ENCODE measurements at places on chromosomes 16 and 17.

GRCh38 chr17:48429156-48429555 lies 858 bp downstream of the SKAP1 start:
- DNase-seq: no peak

DNA sequence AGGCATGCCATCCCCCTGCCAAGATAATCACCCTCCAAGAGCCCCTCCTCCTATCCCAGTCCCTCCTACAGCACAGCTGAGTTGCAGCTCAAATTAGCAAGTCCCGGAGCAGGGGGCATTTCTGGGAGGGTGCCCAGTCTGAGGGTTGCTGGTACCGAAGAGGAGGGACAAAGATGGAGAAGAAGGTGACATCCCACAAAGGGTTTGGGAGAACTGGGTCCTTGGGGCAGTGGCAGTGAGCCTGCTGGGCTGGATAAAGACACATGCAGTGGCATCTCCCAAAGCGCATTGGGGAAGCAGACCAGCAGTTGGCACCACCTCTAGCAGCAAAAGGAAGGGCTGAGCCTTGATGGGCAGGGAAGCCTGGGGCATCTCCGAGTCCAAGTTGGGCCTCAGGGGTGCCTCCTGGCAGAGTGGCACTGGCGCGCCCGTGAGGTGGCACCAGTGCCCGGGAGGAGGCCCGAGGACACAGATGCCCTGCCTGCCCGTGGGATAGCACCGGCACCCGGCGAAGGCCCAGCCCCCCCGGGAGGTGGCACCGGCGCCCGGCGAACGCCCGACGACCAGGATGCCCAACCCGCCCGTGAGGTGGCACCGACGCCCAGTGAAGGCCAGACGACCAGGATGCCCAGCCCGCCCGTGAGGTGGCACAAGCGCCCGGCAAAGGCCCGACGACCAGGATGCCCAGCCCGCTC lies 622 bp downstream of the TOM1L2 start:
- no peak for DNase-seq

DNA sequence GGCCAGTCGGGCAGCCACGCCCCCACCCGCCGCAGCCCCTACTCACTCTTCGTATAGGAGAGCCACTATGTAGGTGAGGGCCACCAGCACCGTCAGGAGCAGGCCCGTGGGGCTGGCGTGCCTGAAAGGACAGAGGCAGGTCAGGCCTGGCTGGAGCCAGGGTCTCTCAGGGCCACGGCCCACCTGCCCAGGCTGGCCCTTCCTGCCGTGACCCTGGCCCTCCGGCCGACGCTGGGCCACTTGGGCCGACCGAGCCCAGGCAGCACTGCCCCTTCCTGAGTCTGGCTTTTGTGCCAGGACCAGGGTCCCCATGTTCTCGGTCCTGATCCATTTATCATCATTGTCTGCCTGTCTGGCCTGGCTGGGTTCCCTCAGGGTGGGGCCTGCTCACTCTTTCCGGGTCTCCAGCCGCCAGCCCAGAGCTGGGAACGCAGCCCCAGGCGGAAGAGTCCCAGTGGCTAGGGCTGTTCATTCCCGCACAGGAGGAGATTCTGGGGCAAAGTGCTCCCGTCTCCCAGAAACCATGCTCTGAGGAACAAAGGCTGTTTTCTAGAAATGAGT lies 10.1 kb upstream of the RASD1 start:
- no peak for DNase-seq

DNA sequence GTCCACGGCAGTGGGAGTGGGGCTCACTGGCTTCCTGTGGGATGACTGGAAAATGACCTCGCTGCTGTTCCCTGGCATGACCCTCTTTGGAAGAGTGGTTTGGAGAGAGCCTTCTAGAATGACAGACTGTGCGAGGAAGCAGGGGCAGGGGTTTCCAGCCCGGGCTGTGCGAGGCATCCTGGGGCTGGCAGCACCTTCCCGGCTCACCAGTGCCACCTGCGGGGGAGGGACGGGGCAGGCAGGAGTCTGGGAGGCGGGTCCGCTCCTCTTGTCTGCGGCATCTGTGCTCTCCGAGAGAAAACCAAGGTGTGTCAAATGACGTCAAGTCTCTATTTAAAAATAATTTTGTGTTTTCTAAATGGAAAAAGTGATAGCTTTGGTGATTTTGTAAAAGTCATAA lies 7.8 kb upstream of the RNF213 start:
- no peak for DNase-seq

DNA sequence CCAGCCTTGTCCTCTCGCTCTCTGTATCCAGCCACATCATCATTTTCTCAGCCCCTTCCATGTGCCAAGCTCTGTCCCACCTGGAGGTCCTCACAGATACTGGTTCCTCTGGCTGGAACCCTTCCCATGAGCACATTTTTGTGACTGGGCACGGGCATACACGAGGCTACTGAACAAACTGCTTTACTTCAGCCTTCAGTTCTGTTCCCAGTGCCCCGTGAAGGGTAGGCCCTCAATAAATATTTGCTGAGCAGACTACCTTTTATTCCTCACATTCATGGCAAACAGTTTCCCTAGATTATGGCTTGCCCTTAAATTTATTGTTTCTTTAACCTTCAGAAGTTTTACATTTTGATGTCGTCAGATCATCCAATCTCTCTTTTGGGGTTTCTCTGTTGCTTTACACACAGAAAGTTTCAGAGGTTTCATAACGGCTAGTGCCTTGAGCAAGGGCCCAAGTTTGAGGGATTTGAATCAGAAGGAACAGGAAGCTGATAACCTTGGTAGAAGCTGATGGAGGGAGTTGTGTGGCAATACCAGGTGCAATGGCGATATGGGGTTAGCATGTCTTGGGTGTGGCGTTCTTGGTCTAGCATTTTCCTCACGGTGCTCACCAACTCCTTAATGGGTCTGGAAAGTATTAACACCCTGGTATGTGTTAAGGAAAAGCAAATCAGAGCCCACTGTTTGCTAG lies 27.8 kb downstream of the TMEM92 start:
- DNase-seq: no peak

All from HTR-8/SVneo (cell line).